Psoas muscle (tissue), 8 donors: ENCODE measurements at places on chromosomes 4 and X. TPM values are rescaled to one million over a fixed set of nuclear protein-coding genes. Genes with fewer than 3 reads are reported as not detected.

DNA sequence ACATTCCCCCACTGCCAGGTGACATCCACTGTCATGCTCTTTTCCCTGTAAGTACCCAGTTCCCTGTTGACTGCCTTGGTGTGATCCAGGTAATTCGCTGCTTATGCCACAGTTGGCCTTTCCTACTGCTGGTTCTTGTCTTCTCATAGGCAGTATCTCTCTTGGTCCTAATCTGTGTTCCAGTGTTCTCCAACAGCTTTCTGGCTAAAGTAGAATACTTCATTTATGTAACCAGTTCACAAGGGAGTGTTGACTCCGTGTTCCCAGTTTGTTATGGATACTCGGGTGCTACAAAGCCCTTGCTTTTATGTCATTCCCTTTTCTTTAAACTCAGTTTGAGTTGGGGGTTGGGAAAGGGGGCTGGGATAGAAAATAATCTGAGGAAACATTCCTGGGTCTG is 98.4 kb downstream of the RS1 start:
- no peak overlapping the region for H3K4me3 ChIP-seq
- no peaks in the 10 kb centered on the region for H3K4me1 ChIP-seq
- no peaks in the 10 kb centered on the region for H3K36me3 ChIP-seq
- no peak overlapping the region for H3K27ac ChIP-seq
- no peaks in the 10 kb centered on the region for H3K27me3 ChIP-seq

- peak overlapping the region; percentile 91 for H3K27ac ChIP-seq
- DNase-seq: peak; percentile 36
- no peaks in the 10 kb centered on the region for H3K27me3 ChIP-seq
- peak overlapping the region; percentile 88 for H3K4me3 ChIP-seq
- H3K4me1 ChIP-seq: peaks cover 46% of the 10 kb centered on the region
Observed at GRCh38 chr4:42655921-42656678, 805 bp downstream of the ATP8A1 start.

DNA sequence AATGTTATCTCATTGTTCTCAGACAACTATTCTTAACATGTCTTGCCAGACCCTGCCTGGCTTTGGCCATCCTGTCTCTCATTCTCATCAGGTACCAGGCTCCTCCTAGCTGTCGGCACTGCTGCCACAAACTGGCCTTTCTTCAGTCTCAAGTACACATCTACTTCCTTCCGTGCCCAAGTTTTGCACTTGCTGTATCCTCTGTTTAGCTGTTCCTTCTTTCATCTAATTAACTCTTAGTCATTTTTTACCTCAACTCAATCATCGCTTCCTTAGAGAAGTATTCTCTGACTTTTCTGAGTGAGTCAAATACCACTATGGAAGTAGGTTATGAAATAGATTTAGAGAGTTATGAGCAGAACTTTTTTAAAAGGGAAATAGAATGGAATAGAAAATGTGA is 19.7 kb downstream of the CXCL3 start:
- no peak overlapping the region for H3K4me3 ChIP-seq
- H3K4me1 ChIP-seq: no peaks in the 10 kb centered on the region
- no peak for DNase-seq
- H3K27ac ChIP-seq: no peak overlapping the region
- H3K27me3 ChIP-seq: no peaks in the 10 kb centered on the region
- no peaks in the 10 kb centered on the region for H3K36me3 ChIP-seq

DNA sequence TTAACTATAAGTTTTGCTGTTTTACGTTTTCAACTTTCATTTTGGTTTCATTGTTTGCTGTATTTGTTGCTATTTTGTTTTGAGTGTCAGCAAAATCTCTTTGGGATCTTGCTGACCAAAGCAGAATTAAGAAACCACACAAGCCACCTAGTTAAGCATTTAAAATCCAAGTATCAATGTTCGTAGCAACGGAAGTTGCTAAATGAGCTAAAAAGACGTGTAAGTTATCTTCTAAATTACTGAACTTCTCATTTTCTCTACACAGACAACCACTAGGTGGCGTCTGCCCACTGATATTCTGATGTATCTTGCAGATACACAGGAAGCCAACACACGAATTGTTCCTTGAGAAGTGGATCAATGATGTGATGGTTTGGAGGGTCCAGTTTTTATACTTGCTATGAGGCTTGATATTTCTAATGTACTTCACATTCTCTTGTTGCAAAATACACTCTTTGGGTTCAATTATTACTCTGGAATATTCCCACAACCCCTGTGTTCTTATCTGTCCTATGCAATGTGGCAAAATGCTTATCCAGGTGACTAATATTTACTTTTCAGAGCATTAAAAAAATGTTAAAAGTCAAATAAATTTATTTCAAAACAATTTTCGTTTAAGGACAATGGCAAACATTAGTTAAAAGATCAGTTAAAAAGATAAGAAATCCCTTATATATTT is 250.5 kb downstream of the TECRL start:
- no peaks in the 10 kb centered on the region for H3K27me3 ChIP-seq
- DNase-seq: no peak

GRCh38 chr4:122091836-122092405 is 60.2 kb upstream of the BLTP1 start:
- H3K27me3 ChIP-seq: no peaks in the 10 kb centered on the region
- H3K4me1 ChIP-seq: no peaks in the 10 kb centered on the region
- no peak for DNase-seq
- no peak overlapping the region for H3K4me3 ChIP-seq
- no peak overlapping the region for H3K27ac ChIP-seq

- no peak overlapping the region for H3K27ac ChIP-seq
- H3K4me1 ChIP-seq: no peaks in the 10 kb centered on the region
- H3K36me3 ChIP-seq: no peaks in the 10 kb centered on the region
- H3K27me3 ChIP-seq: no peaks in the 10 kb centered on the region
- no peak for DNase-seq
Observed at GRCh38 chr4:95979961-95980876, 140.3 kb downstream of the PDHA2 start.

DNA sequence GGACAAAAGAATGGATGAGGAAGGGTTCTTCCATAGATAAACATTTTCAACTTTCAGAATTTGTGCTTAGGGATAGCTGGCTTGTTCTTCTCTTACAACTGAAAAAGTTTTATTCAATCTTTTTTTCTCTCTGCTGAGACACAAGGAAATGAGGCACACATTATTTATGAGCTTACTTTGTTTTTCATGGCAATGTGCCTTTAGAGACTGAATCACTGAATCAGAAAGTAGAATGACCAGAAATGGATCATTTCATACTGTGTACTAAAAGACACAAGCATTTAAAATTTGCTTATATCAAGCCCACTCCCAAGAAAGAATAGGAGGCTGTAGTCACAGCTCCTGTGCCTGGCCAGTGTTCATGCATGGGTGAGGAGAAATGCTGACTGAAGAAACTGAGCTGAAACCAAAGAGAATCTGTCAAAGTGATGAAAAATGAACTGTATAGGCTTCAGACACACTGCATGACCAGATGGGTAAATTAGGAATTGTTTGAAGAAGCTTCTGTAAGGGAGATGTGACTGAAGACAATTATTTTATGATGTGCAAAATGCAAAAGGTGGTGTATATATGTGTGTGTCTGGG is 413.8 kb downstream of the RAPGEF2 start:
- H3K4me3 ChIP-seq: no peak overlapping the region
- no peak for DNase-seq
- no peaks in the 10 kb centered on the region for H3K4me1 ChIP-seq

Gene BEND2
- total RNA-seq: 0.30 TPM

Gene P2RY10
- total RNA-seq: not detected

Gene UBE2K
- total RNA-seq: 45.9 TPM
